Karpas-422 (cell line): ENCODE measurements at places on chromosomes 12 and 14. TPM values are rescaled to one million over a fixed set of nuclear protein-coding genes. Genes with fewer than 3 reads are reported as not detected.
A peak's percentile ranks its signal among the peaks of the same experiment; 100 is the strongest.

- H3K27ac ChIP-seq = no peak overlapping the region
- DNase-seq = no peak
- no peaks in the 10 kb centered on the region for H3K36me3 ChIP-seq
- H3K27me3 ChIP-seq = no peaks in the 10 kb centered on the region
These were observed 383.6 kb downstream of the BCAT1 start for GRCh38 chr12:24565300-24565699.

- H3K27me3 ChIP-seq = no peaks in the 10 kb centered on the region; the same call in 1 of the 2 replicates
- peaks cover 68% of the 10 kb centered on the region for H3K4me1 ChIP-seq
- H3K4me3 ChIP-seq = peak overlapping the region; percentile 58
- H3K27ac ChIP-seq = no peak overlapping the region
- H3K36me3 ChIP-seq = no peaks in the 10 kb centered on the region
- peak; percentile 87 for DNase-seq
These were observed 5.8 kb downstream of the ASB2 start for GRCh38 chr14:93970585-93970964.

DNA sequence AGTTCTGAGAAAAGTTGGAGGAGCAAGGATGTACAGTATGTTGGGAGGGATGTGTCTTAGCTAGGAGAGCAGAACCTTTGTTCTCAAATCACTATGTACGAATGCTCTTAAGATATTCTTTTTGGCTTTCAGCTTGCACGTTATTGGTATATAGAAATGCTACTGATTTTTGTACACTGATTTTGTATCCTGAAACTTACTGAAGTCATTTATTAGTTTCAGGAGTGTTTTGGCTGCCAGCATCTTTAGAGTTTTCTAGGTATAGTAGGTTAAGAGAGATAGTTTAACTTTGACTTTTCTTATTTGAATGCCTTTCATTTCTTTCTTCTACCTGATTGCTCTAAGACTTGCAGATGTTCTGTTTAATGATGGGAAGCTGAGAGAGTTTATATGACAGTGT lies 442.8 kb upstream of the FBXO33 start:
- no peaks in the 10 kb centered on the region for H3K36me3 ChIP-seq
- H3K4me1 ChIP-seq = no peaks in the 10 kb centered on the region
- no peak overlapping the region for H3K27ac ChIP-seq
- H3K27me3 ChIP-seq = no peaks in the 10 kb centered on the region
- DNase-seq = no peak
- H3K4me3 ChIP-seq = no peak overlapping the region

The SSTR1 gene
- total RNA-seq = not detected in 2 replicates

DNA sequence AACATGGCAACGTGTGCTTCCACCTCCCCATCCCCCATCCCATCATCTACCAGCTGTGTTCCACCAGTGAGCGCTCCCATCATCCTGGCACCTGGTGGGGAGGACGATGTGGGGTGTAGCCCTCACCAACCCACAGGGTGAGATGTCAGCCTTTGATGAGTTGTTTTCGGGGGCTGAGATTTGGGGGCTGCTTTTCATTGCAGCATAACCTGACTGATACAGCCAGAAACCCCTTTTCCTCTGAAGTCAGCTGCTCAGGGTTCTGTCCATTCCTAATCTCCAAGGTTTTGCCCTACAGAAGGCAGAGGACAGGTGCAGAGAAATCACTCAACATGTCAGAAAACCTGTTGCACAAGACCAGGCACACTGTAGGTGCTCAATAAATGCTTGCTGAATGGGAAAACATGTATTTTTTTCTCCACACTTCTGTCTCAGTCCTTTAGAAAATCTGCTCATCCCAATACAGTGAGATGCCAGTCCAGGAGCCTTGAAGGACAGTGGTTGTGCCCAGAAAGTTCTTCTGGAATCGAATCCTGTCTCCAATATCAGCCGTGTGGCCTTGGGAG lies 239.8 kb downstream of the RBM19 start:
- DNase-seq = no peak
- H3K4me3 ChIP-seq = no peak overlapping the region
- H3K27me3 ChIP-seq = no peaks in the 10 kb centered on the region
- H3K36me3 ChIP-seq = no peaks in the 10 kb centered on the region
- H3K4me1 ChIP-seq = no peaks in the 10 kb centered on the region

- H3K4me1 ChIP-seq = no peaks in the 10 kb centered on the region
- H3K27me3 ChIP-seq = no peaks in the 10 kb centered on the region
- H3K27ac ChIP-seq = no peak overlapping the region
- no peak overlapping the region for H3K4me3 ChIP-seq
- no peak for DNase-seq
These were observed 1138.2 kb downstream of the BCL11B start for GRCh38 chr14:98133806-98134205.

- H3K4me1 ChIP-seq = no peaks in the 10 kb centered on the region
- no peaks in the 10 kb centered on the region for H3K36me3 ChIP-seq
- H3K27ac ChIP-seq = no peak overlapping the region
- H3K27me3 ChIP-seq = no peaks in the 10 kb centered on the region
These were observed 191.0 kb downstream of the FBXL14 start for GRCh38 chr12:1403417-1403816.

- peaks cover 79% of the 10 kb centered on the region for H3K4me1 ChIP-seq
- H3K27ac ChIP-seq = peak overlapping the region; percentile 95
- DNase-seq = peak; percentile 68
- no peaks in the 10 kb centered on the region for H3K27me3 ChIP-seq
- H3K36me3 ChIP-seq = peaks cover 11% of the 10 kb centered on the region
These were observed 8.1 kb downstream of the BCL7A start for GRCh38 chr12:122029620-122030423.

GRCh38 chr12:56071648-56072047 lies 8.3 kb upstream of the ERBB3 start:
- no peak for DNase-seq
- H3K27ac ChIP-seq = no peak overlapping the region
- H3K4me3 ChIP-seq = no peak overlapping the region
- no peaks in the 10 kb centered on the region for H3K4me1 ChIP-seq
- no peaks in the 10 kb centered on the region for H3K36me3 ChIP-seq

The TCL1B gene
- total RNA-seq = 0.37 TPM in 1 of 2 replicates, not detected in the other

The TAS2R30 gene
- total RNA-seq = 6.0 and 13.9 TPM in 2 replicates
